ENCODE measurements at places on chromosomes 12 and 14. TPM values are rescaled to one million over a fixed set of nuclear protein-coding genes. Genes with fewer than 3 reads are reported as not detected.

DNA sequence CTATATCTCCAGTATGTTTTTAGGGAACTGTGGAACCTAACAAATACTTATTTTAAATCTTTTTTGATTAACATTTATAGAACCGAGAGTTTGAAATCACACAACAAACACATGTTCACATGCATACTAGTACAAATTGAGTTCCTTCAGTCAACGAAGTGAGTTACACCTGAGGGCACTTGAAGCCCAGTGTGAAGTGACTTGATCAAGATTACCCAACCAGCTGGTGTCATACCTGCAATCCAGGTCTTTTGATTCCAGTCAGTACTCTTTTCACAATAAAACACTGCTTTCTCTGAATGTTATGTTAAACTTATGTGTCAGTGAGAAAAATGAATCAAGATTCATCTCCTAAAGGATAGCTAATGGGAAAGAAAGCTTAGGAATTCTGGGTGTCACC lies 35.2 kb downstream of the VRK1 start:
- no peak overlapping the region for H3K4me3 ChIP-seq
- DNase-seq, result no peak

The KCNH3 gene
- total RNA-seq, result 1.9 TPM

DNA sequence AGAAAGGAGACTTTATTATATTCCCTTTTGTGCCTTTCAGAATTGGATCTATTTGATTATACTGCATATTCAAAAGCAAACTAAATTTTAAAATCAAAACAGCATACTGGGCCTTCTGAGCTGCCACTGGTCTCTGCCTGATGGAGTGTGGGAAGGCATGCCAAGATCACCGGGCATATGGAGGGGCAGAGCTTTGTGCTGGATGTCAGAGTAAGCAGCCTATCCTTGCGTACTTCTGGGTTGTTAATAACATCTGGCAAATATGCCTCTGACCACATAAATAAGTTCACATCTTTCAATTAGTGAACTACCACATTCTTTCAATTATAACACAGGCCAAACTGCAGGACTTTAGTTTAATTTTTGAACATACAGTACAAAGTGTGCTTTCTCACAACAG lies 18.3 kb downstream of the MLH3 start:
- no peaks in the 10 kb centered on the region for H3K4me1 ChIP-seq
- H3K27ac ChIP-seq, result no peak overlapping the region
- peaks cover 17% of the 10 kb centered on the region for H3K36me3 ChIP-seq

DNA sequence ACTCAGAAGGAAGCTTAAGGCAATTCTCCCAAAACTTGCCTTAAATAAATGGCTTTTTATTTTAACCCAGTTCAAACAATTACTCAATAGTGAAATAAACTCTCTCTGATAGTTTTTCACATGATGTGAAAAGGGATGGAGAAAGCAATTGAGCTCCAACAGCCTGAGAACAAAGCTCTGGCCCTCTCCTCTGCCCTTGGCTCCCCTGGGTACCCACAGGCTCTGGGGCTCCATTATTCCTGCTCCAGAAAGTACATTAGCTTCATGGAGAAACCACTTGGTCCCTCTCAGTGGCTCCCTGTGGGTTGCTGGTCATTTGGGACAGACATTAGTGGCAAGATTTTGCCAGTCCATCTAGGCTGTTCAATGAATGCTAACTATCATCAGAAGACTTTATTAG lies 242.8 kb downstream of the ATP23 start:
- H3K36me3 ChIP-seq, result no peaks in the 10 kb centered on the region
- peaks cover 1% of the 10 kb centered on the region for H3K27me3 ChIP-seq
- no peak for DNase-seq
- no peak overlapping the region for H3K27ac ChIP-seq
- H3K4me1 ChIP-seq, result no peaks in the 10 kb centered on the region

The GRIP1 gene
- total RNA-seq, result 1.6 TPM

The LBHD2 gene
- not detected for total RNA-seq
